ENCODE measurements at places on chromosomes 16 and 17.

GRCh38 chr17:45388604-45389325 is 43.9 kb downstream of the ARHGAP27 start:
- no peak for DNase-seq

- DNase-seq = no peak
Measured at GRCh38 chr17:4789701-4789950, 862 bp downstream of the GLTPD2 start.

DNA sequence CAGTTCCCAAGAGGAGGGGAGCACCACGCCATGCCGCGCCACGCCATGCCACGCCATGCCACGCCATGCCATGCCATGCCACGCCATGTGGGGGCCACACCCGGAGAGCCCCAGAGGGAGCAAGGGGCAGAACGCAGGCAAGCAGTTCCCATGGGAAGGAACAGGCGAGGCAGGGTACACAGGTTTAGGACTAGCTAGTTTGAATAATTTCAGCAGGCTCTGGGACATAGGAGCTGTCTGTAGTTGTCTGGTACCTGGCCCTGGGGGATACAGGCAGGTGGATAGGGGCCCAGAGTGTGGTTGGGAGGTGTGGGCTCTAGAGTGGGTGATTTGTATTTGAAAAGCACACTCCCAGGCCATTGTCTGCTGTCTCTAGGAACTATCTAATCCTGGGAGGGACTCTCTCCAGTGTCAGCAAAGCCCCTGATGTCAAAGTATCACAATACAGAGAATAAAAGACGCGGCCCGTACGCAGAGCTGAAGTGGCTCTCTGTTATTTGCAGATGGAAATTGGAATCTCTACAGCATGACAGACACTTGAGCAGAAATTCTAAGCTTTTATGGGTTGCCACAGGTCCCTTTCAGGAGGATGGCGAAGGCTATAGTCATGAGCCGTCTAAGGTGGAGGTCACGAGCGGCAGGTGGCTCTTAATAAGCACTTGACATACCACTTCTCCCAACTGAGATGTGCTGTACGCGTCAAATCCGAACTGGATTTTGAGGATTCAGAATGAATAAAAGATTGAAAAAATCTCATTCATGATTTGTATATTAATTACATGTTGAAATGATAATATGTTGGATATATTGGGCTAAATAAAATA is 220.8 kb upstream of the TNRC6C start:
- no peak for DNase-seq

- peak; percentile 80 for DNase-seq
Measured at GRCh38 chr16:88785106-88785924, at the start of gene PIEZO1. Gene PIEZO1 (minus strand): TSS chr16:88785220. CDS start chr16:88784964, 256 bp downstream.

DNA sequence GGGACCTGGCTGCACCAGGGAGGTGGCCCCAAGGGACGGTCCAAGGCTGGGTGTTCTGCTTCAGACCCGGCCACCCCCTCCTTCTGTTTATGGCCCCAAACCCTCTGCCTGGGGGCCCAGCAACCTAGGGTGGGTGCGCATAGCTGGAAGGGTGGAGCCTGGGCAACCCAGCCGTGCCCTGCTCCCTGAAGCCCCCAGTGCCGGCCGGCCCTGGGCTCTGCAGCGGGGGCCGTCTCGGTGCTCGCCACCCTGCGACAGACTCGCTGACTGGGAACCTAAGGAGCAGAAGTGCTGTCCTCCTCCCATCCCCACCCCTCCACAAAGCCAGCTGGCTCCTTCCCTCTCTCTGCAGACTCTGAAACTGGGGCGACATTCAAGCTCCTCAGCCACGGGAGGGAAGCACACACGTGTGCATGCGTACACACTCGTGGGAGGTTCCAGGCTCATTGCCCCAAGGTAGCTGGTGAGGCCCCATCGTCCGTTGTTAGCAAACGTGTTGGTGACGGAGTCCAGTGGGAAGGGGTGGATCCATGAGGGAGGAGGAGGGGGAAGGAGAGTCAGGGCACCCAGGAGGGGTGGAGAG is 43.4 kb downstream of the ENGASE start:
- no peak for DNase-seq

GRCh38 chr17:65498816-65499215 is 62.6 kb downstream of the AXIN2 start:
- DNase-seq = no peak

- no peak for DNase-seq
Measured at GRCh38 chr16:13254998-13255614, 353.7 kb downstream of the SHISA9 start.

GRCh38 chr16:72853575-72854266 is 194.2 kb downstream of the ZFHX3 start:
- DNase-seq = no peak

GRCh38 chr17:79871131-79871530 is 31.9 kb upstream of the CBX4 start:
- DNase-seq = no peak

- DNase-seq = no peak
Measured at GRCh38 chr17:46873941-46874645, 22.7 kb downstream of the WNT9B start.

DNA sequence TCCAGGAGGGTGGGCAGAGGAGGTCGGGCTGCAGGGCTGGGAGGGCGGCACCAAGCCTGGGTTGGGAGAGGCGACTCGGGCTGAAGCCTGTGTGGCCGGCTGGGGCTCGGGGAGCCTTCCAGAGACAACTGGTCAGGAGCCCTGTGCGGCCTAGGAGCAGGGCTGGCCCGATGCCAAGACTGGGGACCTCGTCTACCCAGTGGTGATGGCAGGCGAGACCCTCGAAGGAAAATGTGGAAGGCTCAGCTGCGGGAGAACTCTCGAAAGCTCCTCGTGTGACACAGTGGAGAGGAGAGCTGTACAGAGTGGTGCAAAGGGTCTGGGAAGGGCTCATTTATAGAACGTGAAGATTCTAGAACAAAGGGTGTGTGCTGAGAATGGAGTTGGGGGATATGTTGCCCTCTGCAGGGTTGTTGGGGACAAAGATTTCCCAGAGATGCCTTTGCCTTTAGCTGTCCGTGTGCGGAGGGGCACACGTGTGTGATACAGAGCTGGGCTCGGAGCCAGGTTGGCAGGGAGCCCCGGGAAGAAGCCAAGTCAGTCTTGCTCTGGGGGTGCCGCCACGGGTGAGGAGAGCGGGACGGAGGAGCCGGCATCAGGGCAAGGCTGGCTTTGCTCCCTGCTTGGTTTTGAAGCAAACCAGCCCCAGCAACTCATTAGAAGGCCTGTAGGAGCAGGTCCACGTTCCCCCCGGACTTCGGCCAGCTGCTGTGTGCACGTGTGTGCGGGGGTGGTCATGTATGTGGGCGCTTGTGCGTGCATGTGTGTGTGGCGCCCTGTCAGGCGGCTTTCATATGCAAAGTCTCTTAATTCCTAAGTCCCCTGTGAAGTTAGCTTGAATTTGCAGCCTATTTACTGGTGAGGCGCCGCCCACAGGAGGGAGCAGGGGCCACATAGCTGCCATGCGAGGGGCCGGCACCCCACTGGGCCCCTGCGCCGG is 132.4 kb upstream of the CHMP6 start:
- no peak for DNase-seq

GRCh38 chr17:79943347-79944241 is 92.1 kb downstream of the TBC1D16 start:
- no peak for DNase-seq

DNA sequence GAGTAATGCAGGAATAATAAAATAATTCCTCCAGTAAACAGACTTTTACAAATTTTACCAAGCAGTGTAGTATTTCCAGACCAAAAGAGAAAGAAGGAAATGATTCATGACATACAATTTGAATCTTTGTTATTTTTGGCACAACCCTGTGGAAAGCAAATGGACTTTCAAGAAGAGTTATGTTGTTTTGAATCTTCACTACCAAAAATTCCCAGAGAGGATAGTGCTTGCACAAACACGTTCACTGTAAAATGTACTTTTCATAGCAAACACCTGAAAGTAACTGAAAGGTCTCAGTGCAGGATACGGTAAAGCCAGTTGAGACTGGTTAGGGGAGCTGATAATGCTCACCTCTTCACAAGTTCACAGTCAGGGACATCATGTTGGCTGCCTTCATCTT is 107.1 kb downstream of the USP22 start:
- DNase-seq = no peak

GRCh38 chr16:83458612-83459011 is 349.2 kb upstream of the HSBP1 start:
- peak; percentile 63 for DNase-seq

GRCh38 chr17:65078441-65079160 is 22.1 kb upstream of the GNA13 start:
- DNase-seq = no peak

- DNase-seq = peak; percentile 80
Measured at GRCh38 chr17:3738562-3739295, 15.0 kb downstream of the HASPIN start.

DNA sequence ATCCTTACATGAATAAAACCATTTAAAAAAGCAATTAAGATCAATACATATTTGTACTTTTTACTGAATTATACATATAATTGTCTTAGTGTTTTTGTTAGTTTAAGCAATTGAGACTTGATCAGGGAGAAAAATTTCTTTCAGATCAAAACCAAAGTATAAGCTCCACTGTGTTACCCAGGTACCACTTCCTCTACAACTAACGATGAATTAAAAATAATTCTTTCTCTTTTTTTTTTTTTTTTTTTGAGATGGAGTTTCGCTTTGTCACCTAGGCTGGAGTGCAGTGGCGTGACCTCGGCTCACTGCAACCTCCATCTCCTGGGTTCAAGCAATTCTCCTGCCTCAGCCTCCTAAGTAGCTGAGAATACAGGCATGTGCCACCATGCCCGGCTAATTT is 6.8 kb downstream of the FBXO47 start:
- no peak for DNase-seq

DNA sequence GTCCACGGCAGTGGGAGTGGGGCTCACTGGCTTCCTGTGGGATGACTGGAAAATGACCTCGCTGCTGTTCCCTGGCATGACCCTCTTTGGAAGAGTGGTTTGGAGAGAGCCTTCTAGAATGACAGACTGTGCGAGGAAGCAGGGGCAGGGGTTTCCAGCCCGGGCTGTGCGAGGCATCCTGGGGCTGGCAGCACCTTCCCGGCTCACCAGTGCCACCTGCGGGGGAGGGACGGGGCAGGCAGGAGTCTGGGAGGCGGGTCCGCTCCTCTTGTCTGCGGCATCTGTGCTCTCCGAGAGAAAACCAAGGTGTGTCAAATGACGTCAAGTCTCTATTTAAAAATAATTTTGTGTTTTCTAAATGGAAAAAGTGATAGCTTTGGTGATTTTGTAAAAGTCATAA is 7.8 kb upstream of the RNF213 start:
- DNase-seq = peak; percentile 92

DNA sequence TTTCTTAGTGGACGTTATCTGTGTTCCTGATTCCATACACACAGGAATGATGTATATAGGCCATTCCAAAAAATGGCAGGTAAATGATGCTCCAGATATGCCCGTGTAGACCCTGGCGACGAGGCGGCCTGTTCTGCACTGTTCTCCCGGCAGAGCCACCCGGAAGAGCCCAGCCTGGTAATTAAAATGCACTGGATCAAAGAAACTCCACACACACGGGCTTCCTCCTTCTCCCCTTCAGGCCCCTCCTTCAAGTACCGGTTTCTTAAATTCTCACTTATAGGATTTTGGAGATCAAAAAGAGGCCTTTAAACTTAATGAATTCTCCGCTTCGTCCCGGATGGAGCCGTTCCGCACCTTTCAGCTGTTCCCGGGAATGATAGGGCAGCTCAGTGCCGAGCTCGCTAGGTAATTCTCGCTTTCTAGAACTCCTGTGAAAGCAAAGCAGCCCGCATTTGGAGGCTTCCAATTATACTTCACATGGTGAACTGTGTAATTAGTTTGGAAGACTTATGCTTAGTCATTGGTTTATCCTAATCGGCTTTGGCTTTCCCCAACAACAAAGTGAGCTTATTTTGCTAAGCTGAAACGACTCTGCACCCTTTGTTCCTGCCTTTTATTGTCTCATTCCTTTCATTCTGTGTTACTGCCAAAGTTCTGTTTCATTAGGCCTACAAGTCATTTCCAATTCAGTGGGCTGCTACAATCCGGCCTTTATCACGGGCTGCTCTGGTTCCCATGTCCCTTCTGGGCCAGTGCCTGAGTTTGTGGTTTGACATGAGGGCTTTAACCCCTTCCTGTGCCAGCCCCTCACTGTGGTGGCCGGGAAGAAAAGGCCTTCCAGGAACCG is 150.0 kb downstream of the MSI2 start:
- no peak for DNase-seq

DNA sequence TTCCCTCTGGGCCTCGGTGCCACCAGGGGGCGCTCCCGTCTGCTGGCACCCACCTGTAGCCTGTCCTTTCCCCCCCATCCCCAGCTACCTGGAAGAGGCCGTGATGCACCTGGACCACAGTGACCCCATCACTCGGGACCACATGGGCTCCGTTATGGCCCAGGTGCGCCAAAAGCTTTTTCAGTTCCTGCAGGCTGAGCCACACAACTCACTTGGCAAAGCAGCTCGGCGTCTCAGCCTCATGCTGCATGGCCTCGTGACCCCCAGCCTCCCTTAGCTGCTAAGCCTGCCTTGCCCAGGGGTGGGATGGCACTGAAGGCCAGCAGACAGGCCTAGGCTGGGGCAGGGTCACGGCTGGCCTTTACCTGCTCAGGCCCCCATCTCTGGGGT is 818 bp upstream of the NRN1L start:
- peak; percentile 66 for DNase-seq

DNA sequence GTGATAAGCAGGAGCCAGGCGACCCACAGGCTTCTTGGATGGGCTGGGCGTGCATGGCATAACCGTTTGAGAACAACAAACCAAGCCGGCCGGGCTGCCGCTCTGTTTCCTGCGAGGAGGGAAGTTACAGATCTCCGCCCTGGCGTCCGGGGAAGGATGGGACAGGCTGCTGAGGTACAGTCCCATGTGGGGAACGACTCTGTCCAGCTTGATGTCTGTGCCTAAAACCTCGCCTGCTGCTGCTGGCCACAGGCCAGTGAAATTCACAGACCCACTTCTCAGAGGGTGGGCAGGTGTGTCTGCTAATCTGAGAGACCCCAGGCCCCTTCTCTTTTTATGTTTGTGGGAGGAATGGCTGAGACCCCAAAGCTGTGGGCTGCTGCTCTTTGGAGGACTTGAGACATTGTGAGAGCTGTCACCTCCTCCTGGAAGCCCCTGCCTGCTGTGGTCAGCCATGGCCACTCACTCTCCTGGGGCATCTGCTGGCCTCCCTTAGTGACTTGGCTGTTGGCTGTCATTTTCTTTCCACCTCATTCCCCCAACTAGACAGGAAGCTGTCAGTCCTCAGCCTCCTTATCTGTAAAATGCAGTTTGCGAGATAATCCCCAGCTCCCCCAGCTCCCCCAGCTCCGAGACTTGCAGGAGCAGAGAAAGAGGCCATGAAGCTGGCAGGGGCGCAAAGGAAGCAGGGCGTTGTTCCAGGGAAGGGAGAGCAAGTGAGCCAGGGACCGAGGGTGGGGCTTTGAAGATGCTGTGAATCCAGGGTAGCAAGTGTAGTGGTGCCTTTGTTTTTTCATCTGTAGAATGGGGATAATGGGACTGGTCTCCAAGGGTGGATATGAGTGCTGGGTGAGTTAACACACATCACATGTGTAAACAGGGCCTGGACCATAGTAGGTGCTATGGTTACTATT is 51.0 kb downstream of the CMIP start:
- DNase-seq = no peak
